Activated T-cell treated with anti-CD3 and anti-CD28 coated beads for 48 hours (primary cell): ENCODE measurements at places on chromosomes 1 and 21.

GRCh38 chr1:201841265-201841912, 12.4 kb downstream of the IPO9 start:
- no peak for DNase-seq

DNA sequence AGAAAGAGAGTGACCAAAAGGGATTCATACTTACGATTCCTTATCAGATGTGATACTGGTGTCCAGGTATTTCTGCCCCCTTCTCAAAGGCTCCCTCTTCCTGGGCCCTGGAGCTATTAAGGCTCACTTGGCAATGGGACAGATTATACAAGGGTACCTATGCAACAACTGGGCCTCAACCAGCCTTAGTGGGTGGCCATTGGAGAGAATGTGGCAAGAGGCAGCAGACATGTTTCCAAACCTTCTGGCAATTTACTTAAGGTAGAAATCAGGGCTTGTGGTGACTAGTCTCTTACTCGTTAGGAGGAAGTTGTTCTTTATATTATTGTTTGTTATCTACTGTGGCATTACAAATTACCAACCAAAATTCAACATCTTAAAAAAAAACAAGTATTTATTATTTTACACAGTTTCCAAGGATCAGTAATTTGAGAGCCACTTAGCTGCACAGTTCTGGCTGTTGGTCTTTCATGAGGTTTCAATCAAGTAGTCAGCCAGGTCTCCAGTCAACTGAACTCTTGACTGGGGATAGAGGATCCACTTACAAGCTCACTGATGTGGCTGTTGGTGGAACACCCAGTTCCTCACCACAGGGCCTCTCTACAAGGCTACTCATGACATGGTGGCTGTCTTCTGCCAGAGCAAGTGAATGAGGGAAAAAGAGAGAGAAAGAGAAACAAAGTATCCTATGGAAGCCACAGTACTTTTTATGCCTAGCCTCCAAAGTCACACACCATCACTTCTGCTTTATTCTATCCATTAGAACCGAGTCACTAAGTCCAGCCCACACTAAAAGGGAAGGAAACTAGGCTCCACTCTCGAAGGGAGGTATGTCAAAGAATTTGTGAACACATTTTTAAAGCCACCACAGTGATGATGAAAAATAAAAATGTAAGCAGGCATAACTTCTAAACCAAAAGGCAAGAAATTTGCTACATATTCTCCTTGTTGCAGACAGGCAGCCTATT, 10.7 kb downstream of the ZNF648 start:
- DNase-seq: no peak

DNA sequence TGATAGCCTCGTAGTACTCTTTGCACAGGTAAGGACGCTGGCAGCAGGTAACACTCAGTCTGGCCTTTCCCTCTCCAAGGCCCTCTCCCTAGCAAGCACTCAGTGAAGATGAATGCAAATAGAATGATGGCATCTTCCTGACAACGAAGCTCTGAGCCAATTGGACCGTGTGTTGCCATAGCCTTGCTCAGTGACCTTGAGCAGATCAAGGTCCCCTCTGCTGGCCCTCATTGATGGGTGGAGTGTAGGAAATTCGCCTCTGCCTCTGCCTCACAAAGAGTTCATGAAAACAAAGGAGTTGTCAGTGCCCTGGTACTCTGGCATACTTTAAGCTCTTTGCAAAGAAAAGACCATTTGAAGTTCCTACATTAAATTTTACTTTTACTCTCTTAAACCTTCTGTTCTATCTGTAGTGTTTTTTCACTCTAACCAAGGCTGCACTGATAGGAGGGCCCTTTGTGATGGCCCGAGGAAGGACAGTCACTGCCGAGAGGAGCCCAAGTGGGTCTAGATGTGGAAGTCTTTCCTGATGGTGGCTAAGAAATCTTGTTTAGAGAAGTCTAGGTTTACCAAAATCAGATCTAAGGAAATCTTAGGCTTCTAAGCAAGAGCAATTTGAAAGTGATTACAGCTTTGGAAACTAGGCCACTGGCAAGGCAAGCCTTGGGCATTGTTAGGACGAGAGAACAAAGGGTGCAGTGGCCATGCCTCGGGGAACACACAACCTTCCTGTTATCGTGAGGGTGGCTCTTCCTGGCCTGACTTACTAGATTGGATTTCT, 38.2 kb downstream of the SMYD2 start:
- DNase-seq: no peak

GRCh38 chr1:100706296-100706695, 13.2 kb upstream of the VCAM1 start:
- no peak for DNase-seq

GRCh38 chr1:236129306-236129705, 13.0 kb upstream of the GPR137B start:
- DNase-seq: no peak

DNA sequence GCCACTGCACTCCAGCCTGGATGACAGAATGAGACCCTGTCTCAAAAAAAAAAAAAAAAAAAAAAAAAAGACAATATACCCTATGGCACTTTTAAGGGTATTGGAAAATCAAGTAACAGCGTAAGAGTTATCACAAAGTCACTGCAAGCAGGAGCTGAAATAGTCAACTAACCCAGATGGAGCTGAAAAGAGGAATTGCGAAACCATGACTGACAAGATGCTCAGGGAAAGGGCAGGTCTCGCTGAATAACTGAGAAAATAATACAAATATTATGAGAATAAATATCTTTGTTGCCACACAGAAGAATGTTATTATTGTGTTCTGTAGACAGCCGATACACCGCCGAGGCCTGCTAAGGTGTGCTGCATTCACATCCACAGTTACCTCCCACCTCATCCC, 17.8 kb downstream of the HLCS start:
- no peak for DNase-seq
